ENCODE measurements at places on chromosomes 3 and 15.

DNA sequence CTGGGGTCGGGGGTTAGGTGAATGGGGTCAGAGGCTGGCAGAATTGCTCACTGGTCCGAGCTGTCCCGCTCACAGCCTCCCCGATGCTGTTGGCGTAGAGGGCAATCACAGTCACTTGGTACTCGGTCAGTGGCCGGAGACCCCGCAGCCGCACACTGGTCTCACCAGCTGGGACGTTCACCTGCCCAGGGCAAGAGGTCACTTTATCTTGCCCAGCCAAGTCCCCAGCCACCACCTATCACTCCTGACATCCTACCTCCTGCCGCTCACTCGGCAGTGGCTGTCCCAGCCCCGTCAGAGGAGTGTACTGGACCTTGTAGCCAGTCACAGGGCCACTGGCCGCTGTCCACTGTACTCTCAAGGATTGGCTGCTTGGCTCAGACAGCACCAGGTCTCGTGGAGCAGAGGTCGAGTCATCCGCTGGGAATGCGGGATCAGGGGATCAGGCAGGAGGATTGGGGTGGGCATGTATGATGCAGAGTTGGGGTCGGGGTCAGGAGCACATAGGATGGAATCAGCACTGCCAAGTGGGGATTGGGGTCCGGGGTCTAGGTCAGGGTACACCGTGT lies 2.5 kb downstream of the COL7A1 start:
- DNase-seq, result no peak

GRCh38 chr3:110296885-110297284 lies 774.7 kb upstream of the NECTIN3 start:
- no peak for DNase-seq

DNA sequence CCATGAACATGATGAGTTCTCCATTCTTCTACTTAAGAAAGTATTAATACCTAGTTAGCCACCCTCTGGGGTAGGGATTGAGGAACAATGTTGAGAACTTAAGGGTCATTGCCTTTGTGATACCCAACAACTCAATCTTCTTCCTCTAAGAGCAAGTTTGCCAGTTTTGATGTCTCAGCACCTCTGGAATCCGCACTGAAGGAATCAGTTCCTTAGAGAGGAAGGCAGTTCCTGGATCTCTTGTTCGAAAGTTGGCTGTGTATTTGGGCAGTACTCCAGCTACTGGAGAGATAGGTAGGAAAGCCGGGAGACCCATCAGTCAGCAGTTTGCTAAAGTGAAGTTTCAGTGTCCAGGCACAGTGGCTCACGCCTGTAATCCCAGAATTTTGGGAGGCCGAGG lies 35.6 kb upstream of the MTHFS start:
- DNase-seq, result no peak

DNA sequence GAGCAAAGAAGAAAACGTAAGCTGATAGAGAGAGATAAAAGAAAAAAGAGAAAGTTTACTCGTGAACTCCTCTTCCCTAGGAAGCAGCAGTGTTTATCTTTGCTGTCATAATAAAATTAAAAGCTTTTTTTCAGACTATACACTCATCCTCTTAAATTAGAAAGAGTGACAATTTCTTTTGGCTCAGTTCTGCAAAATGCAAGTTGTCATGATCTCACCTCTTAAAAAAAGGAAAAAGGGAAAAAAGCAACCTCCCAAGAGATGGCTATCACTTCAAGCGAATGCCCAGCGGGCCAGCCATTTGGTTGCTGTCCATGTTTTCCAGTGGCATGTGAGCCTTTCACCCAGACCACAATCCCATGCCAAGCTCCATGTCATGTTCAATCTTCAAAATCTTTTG lies 7.0 kb upstream of the THBS1 start:
- no peak for DNase-seq

DNA sequence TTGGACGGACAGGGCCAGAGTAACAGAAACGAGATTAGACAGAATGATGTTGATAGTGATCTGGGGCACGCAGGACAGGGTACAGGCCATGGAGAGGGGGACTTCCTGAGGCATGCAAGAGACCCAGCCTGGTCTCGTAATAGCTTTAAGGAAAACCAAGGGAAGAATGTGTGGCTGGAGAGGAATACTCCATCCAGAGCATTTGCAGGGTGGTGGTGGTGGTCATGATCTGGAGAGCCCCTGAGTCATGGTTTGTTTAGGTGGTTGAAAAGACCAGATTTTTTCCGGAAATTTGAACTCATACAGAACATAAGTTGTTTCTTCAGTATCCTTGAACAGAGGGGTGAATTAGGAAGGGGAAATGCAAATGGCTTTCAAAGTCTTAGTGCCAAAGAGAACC lies 138.5 kb downstream of the DUT start:
- no peak for DNase-seq

GRCh38 chr15:67745073-67746006 lies 80.0 kb upstream of the SKOR1 start:
- no peak for DNase-seq

GRCh38 chr3:52086976-52087663 lies 30.7 kb upstream of the DUSP7 start:
- no peak for DNase-seq

GRCh38 chr15:61301701-61302100 lies 72.6 kb upstream of the RORA start:
- DNase-seq, result no peak

DNA sequence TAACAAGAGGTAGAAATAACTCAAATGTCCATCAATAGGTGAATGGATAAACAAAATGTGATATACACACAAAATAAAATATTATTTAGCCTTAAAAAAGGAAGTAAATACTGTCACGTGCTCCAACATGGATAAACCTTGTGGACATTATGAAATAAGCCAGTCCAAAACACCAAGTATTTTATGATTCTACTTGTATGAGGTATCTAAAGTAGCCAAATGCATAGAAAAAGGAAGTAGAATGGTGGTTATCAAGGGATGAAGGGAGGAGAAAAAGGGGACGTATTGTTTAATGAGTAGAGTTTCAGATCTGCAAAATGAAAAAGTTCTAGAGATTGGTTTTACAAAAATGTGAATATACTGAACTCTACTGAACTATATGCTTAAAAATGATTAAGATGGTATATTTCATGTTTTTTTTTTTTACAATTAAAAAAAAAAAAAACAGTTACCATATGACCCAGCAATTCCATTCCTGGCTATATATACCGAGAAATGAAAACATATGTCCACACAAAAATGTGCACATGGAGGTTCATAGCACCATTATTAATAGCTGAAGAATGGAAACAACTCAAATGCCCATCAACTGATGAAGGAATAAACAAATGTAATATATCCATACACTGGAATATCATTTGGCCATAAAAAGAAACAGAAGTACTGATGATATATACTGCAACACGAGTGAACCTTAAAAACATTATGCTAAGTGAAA lies 29.1 kb upstream of the MAP6D1 start:
- no peak for DNase-seq

- DNase-seq, result no peak
Measured at GRCh38 chr15:82165948-82166376, 96.6 kb downstream of the EFL1 start.

GRCh38 chr3:83928391-83928790 lies 1030.4 kb upstream of the CADM2 start:
- DNase-seq, result no peak

DNA sequence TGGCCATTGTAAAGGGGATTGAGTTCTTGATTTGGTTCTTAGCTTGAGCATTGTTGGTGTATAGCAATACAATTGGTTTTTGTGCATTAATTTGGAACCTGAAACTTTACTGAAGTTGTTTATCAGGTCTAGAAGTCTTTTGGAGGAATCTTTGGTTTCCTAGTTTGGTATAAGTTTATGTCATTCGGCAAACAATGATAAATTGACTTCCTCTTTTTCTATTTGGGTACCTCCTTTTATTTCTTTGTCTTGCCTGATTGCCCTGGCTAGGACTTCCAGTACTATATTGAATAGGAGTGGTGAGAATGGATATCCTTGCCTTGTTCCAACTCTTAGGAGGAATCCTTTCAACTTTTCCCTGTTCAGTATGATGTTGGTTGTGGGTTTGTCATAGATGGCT lies 32.1 kb downstream of the SPESP1 start:
- no peak for DNase-seq

DNA sequence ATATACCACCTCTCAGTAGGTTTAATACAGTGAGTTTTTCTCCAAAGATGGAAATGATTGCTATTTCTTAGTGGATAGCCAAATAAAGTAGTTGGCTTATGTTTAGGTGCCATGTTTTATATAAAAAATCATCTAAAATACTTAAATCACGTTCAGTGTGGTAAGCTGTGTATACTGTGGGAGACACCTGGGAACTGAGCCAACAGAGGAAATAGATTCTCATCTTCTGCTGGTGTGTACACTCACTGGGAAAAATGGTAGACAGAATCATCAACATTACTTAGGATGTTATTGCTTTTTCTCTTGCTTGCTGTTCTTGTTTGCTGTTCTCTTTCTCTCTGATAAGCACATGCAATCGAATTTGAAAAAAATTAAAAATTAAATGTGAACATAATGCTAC lies 112.6 kb upstream of the MB21D2 start:
- peak; percentile 69 for DNase-seq

DNA sequence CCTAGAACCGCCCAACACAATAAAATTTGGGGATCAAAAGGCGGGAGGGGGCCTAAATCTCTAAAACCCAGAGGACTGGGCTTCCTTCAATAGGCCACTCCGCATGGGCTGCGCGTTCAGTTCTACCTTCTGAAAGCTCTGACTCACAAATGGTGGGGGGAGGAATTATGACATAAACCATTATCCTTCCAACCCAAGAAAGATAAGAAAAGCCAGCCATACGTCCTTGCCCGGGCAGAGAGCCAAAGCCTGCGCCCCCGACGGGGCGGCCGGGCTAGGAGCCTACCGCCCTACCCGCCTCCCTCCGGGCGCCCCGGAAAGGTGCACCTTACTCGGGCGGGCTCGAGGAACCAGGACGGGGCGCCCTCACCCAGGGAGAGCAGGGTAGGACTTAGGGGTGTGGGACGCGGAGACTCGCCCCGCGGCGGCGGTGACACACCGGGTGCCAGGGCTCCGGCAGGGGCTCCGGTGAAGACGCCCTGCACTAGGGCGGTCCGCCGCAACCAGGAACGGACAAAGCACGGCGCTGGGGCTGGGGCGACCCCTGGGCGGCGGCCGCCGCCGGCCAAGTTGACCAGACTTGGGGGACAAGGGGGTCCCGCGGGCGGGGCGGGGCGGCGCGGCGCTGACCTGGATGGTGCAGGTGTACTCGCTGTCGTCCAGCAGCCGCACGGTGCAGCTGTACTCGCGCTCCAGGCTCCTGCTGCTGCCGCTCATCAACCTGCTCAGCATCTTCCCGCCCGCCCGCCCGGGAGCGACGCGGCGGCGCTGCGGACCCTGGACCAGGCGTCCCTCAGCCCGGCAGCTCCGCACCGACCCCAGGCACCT lies 534 bp downstream of the FRMD5 start:
- peak; percentile 70 for DNase-seq

- DNase-seq, result no peak
Measured at GRCh38 chr3:127204841-127205582, 12.1 kb downstream of the PRR23E start.
